ENCODE measurements at places on chromosomes 6 and 20.

DNA sequence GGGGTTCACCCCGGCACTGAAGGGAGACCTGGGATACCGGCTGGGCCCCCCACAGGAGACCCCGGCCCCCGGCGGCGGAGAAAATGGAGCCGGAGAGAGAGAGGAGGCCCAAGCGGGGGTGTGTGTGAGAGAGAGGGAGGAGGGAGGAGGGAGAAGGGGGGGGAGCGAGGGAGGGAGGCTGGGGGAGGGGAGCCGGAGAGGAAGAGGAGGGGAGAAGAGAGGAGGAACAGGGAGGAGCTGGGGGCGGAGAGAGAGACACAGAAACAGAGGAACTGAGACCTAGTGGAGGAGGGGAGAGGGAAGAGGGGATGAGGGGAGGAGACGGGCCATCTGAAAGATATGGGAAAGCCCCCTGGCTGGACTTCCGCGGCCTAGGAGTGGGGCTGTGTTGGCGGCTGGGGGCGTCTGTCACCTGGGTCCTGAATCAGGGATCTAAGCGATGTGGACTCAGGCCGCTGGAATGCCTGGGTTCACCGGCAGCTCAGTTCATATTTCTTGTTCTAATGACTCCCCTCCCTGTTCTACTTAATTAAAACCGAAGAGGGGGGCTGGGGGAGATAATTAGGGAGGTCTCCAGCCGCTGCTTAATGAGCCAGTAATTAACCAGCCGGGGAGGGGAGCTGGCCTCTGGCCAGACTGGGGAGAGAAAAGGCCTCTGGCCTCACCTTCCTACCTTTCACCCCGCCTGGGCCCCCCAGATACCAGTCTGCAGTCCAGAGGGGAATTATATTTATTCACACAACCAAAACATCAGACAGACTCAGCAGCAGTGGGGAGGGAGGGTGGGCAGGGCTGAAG is at the start of gene PBX2:
Gene PBX2, minus strand, starts transcription at position 149 of the 798 bp plus-strand sequence. CDS start 287 bp downstream, outside the sequence.
- DNase-seq = peak; percentile 78

GRCh38 chr6:114989279-114989964 is 646.6 kb upstream of the HS3ST5 start:
- DNase-seq = no peak

- peak; percentile 75 for DNase-seq
Measured at GRCh38 chr6:138086573-138087196, 20.5 kb downstream of the PERP start.

DNA sequence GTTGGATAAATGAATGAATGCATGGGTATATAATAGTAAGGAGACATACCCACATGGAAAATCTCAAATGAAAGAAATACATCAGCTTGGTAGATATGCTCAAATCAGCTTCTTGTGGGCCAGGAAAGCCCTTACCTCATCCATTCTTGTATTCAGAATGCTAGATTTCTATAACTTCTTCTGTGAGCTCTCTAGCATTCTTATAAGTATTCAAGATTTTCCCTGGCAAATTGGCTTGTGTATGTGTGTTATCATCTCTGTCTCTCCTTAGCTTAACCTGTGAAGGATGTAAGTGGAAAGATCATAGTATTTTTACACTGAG is 100.8 kb downstream of the OR2B2 start:
- no peak for DNase-seq

GRCh38 chr20:52235129-52235528 is 43.5 kb upstream of the ZFP64 start:
- DNase-seq = no peak

GRCh38 chr6:158772172-158772571 is 47.0 kb downstream of the EZR start:
- no peak for DNase-seq

GRCh38 chr6:11810039-11810541 is 31.5 kb upstream of the ADTRP start:
- no peak for DNase-seq

DNA sequence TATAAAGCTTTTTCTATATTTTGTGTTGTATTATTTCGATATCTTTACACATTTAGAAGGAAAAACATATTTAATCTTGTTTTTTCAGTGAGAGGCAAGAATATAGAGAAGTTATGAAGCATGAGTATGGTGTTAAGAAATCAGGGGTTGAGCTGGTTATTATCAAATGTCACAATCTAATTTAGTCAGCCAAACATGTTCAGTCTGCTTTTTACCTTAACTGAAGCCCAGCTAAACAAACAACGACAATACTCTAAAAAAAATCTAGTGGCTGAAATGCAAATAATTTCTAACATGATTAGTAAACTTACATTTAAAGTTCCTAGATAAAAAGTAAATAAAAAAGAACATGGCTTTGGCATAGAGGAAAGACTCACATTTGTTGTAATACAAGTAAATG is 433.8 kb upstream of the NRSN1 start:
- no peak for DNase-seq

GRCh38 chr20:6702144-6702543 is 65.3 kb upstream of the BMP2 start:
- no peak for DNase-seq

DNA sequence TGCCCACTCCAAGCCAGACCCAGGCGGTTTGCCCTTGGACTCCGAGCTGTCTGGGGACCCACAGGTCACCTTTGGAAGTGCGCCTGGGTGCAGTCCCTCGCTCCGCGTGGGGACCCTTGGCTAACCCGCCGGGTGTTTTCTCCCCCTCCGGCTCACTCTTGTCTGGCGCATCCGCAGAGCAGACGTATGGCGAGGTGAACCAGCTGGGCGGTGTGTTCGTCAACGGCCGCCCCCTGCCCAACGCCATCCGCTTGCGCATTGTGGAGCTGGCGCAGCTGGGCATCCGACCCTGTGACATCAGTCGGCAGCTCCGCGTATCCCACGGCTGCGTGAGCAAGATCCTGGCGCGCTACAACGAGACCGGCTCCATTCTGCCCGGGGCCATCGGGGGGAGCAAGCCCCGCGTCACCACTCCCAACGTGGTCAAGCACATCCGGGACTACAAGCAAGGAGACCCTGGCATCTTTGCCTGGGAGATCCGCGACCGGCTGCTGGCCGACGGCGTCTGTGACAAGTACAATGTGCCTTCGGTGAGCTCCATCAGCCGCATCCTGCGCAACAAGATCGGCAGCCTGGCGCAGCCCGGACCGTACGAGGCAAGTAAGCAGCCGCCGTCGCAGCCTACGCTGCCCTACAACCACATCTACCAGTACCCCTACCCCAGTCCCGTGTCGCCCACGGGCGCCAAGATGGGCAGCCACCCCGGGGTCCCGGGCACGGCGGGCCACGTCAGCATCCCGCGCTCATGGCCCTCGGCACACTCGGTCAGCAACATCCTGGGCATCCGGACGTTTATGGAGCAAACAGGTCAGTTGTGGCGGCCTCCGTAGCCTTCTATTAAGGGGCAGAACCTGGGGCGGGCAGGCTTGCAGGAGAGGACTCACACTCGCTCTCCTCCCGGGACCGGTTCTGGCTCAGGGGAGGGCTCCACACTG is 1.1 kb downstream of the PAX1 start:
- no peak for DNase-seq

DNA sequence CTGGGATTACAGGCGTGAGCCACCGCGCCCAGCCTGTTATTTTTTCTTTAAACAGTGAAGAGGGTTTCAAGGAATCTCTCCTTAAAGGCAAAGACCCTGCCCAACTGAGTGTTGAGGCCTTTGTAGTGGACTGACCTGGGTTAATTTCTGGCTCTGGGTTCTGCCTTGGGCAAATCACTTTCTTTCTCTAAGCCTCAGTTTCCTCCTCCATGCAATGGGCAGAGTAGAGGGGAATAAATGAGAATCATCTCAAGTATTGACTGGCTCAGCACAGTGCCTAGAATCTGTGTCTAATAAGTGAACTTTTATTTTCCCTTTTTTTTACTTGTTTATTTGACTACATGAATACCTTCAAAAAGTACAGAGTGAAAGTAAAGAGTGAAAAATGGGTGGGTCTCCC is 31.0 kb upstream of the SLC9A8 start:
- DNase-seq = no peak

- DNase-seq = no peak
Measured at GRCh38 chr6:4644996-4645395, 131.2 kb upstream of the CDYL start.

DNA sequence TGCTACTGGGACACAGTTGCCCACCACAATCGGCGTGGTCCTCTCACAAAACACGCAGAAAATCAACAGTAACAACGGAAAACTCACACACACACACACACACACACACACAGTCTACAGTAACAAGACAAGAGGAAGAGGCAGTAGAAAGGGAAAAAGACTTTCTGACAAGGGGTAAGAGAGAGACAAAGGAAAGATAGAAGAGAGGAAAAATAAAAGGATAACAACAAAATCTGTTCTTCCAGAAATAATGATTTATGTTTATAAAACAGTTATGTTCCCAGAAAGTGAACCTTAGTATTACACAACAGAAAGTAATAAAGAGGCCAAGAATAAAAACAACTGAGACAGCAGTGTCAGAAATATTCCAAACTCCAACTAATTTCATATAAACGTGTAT is 2.9 kb downstream of the RANBP9 start:
- DNase-seq = no peak

- DNase-seq = no peak
Measured at GRCh38 chr6:133236932-133237331, 4.2 kb upstream of the EYA4 start.

GRCh38 chr6:43812850-43813578 is 43.0 kb downstream of the VEGFA start:
- DNase-seq = no peak

DNA sequence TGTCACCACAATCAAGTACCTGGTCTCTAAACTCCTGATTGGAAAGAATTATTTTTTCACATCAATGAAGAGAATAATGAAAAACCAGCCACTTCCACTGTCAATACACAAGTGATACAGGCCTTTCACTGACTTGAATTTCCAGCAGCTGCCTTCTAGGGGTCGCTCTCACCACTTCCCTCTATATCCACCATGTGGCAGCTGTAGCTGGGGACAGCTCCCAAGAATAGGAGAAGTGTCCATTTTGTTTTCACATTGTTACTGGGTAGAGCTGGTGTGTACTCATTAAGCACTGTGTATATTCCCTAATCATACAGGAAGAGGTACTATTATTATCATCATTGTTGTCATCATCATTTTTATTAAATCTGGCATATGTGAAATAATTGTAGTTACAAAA is 438.4 kb upstream of the SPTLC3 start:
- DNase-seq = peak; percentile 61

DNA sequence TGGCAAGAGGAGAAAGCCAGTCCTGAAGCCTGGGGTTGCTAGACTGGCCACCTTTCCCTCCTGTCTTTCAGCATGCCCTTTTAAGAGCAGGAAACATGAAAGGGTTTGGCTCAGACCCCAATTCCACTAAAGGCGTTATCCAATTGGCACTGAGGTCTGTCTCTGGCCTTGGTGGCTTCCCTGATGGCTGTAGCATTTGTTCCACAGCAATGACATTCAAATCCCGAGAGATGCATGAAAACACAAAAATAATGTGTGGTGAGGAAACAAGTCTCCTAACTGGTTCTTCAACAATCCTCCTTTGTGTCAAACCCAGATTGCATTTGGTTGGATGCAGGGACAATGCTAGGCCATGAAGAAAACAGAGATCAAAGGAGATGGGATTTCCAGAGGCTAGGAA is 56.5 kb upstream of the ADTRP start:
- no peak for DNase-seq

DNA sequence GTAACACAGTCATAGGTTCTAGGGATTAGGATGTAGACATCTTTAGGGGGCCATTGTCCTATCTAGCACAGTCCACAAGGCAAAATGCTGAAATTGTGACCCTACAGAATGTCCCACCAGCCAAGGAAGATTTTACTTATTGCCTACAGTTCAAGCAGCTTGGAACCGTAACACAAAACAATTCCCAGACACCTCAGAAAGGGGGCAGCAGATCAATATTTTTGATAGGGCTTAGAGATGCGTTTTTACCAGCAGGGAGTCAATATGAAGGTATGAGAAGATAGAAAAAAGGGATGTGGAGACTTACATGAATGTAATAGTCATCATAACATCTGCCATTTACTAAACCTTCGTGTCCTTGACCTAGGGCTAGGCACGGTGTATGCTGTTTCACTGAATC is 81.0 kb downstream of the TMEM170B start:
- DNase-seq = no peak

GRCh38 chr6:52994839-52995088 is 320 bp downstream of the GSTA4 start:
- DNase-seq = no peak

DNA sequence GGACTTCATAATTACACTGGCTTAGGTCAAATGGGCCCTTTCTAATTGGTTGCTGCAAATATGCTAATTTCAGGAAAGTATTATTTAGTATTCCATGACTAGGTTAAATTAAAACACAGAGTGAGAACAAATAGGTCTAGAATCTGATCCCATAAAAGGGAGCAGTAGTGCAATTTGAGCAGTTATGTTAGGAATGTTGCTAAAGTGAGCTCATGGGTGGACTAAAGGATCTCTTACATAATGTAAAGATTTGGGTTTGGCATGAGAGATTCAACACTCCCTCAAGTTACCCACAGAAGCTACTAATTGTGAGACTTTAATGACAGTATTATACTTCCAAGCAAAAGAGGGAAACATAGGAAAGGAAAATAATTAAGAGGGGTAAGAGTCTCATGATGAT is 109.1 kb downstream of the C6orf58 start:
- DNase-seq = no peak

GRCh38 chr20:19253916-19254820 is 41.7 kb downstream of the SLC24A3 start:
- no peak for DNase-seq

DNA sequence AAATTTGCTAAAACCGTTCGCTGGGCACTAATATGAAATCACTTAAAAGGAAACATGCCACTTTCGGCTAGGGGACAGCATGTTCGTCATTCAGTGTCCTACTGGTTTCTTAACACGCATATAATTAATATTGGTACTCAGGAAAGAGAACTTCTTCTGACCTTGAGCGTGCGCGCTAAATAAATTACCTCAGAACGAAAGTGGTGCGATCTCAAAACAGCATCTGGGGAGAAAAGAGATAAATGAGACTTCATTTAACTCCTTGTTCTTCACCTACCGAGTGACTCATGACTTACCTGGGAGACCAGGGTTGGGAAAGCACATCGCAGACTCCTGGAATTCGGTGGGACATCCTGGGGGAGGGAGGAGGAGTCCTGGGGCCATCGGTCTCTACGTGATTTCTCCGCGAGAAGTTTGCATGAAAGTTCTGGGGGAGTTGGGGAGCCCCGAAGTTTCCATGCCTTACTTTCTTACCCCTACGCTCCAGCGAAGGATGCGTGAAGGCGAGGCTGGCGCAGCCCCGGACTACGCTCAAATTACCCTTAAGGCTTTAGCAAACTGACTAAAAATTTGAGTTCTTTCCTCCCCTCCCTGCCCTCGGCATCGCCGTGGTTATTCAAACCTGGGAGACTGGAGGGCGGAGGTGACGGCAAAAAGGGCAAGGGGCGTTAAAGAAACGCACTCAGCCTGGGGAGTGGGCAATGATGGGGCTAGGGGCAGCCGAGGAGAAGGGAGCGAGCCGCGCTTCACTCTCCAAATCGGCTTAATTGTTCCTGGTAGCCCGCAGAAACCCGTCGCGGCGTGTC is 1.1 kb upstream of the BEND6 start:
- DNase-seq = no peak

Measured in iPS DF 19.7 (cell line).